ENCODE measurements at places on chromosomes 4 and X.

DNA sequence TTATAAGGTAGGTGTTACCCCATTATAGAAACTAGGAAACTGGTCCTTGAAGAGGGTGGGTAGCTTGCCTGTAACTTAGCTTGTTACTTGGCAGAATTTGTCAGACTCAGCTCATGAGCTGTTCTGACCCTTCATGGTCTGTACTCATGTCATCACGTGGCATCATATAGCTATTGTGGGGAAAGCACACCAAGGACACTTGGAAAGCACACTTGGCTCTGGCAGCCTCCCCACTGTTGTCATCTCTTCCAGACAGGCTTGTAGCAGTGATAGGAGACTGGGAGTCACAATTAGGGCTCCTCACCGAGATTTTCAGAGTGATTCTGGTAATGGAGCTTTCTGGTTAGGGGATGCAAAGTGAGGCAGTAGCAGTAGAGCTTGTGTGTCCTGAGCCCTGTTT is 30.4 kb downstream of the ADH5 start:
- DNase-seq: no peak

DNA sequence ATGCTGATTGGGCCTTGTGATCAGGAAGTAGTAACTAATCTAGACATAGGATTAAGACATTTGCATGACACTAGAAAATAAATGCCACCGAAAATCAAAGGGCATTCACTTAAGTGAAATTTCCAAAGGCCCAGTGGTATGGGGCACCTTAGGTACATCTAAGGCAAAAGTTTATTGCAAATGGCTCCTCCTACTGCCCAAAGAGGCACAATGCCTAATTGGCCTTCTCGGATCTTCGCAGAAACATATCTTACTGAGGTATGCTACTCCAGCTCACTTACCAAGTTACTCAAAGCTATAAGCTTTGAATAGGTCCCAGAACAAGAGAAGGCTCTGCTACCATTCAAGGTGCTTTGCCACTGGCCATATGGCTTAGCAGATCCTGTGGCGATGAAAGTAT is 174.8 kb upstream of the CXCL13 start:
- DNase-seq: no peak

DNA sequence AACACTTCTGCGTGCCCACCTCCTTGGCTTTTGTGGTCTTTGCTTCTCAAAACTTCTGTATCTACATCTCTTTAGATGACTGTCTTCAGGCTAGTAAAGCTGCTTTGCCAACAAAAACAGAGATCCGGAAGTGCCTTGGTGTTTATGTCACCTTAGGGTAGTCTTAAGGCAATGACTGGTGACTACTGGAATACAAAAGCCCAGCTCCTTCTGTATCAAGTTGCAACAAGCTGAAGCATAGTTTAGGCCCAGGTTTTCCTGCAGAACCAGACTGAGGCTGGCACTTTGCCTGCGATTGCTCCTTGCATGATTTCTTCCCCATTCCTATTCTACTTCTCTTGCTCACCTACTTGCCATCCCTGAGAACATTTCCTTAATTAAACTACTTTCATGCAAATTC is 333.8 kb downstream of the DMD start:
- no peak for DNase-seq

- DNase-seq: no peak
These were observed 84.8 kb downstream of the AKAP4 start for GRCh38 chrX:50115973-50116372.

All from activated T-cell treated with anti-CD3 and anti-CD28 coated beads for 1 hour (primary cell).